ENCODE measurements at places on chromosomes 13 and 19.

DNA sequence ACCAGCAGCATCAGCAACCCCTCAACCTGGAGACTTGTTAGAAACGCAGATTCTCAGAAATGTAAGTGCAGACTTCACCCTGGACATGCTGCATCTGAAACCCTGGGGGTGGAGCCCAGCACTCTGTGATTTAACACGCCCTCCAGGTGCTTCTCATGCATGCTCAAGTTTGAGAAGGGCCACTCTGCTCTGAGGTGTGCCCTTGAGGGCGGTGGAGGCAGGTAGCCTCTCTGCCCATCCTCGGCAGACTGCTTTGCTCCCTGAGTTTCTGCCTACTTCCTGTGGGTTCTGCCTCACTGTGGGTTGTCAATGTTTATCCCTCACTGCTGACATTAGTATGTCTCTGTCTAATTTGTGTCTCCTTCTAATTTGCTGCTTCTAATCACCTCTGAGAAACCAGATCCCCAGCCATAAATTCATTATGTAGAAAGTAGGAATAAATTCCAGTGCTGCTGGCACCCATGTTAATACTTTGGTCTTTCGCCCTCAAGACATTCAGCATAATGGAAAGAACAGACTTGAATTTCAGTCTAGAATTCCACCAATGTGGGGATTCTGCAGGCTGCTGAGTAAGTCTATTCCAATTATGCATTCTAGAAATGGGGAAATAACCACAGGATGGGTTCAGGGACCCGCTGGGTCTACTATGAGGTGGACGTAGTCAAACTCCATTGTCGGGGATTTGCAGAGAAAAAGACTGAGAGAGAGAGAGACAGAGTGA, 51.3 kb upstream of the CYSLTR2 start:
- no peak for DNase-seq

DNA sequence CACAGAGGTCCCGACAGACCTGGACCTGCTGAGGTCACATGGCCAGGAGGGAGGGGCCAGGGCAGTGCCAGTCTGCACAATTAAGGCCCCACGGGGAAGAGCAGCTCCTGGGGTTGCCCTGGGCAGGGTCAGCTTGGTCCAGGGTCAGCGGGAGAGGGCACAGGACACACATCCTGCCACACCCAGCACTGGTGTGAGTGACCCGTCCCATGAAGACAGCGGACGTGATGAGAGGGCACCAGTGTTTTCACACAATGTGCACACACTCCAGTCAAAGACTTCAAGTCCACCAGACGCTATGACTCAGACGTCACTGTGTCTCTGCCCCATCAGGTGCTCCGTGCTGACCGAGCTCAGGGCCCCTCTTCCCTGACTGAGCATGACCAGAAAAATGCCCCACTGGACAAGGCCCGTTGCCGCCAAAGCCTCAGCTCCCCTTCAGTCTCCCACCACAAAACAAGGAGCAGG, 4.2 kb downstream of the TMEM259 start:
- DNase-seq, result no peak

DNA sequence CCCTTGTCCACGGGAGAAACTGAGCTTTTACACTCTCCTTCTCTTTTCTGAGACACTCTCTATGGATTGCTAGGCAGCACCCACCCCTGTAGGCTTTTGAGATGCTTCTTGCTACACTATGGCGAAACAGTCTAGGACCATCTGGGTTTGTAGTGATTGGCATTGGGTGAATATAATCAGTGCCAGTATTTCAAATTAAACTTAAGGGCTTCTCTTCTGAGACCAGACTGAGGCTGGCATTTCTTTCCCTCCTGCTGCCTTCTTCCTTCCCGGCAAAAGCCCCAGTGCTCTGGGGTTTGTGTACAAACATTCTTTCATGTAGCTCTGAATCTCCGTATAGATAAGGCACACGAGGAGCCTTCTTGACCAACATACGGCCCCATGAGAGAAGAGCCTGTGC, 276.7 kb downstream of the SLC7A1 start:
- DNase-seq, result no peak

GRCh38 chr19:57599377-57599760, 316 bp upstream of the ZNF530 start:
- DNase-seq, result no peak

DNA sequence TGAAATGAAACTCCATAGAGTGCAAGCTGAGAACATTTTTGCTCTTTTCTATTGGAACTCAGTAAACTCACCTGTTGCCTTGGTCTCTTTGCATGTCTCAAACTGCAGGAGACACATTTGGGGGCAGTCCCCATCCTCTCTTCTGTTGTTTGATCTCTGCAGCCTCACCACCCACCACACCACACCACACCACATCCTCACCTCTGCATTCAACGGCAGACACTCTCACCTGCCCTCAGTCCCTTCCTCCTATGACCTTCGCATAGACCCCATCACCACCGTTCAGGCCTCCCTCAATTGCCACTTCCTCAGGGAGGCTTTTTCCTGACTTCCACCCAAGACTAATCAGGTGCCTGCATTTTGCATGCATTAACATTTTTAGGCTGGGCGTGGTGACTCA, 14.4 kb upstream of the TPM4 start:
- DNase-seq, result no peak

DNA sequence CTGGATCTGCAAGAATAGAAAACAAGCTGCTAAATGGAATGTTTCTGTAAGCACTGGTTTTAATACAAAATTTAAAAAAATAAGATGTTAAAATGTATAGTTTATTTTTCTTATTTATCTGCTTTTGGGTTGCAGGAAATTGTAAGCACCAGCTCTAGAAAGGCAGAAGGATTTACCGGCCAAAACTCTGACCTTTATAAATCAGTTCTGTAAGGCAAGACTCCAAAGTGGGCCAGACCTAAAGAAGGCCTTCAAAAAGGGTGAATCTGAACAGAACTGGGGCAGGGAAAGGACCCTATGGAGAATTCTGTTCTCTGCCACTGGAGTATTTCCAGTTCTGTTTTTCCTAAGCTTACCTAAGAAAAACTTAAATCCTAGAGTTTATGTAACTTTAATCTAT, 19.3 kb downstream of the ZNF100 start:
- no peak for DNase-seq

DNA sequence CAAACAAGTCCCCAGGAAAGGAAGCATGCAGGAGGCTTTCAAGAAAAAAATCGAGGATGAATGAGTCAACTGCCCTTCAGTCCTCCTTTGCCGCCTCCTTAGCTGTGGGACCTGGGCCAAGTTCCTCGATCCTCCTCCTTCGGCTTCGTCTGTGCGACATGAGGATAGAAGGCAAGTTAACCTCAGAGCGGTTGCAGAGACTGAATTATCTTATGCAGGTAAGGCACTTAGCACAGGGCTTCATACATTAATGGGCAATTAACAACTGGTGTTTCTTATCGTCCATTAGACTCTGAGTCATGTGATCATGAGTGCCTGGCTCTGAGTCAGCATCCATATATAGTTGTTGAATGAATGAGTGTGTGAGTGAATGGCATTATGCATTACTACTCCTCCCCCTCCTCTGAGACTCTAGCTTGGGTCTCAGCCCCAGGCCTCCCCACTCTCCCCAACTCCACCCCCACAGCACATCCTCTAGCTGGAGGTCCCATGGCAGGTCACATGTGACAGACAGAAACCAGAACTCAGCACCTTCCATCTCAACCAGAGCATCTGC, 1.6 kb upstream of the TTC9B start:
- DNase-seq, result no peak

DNA sequence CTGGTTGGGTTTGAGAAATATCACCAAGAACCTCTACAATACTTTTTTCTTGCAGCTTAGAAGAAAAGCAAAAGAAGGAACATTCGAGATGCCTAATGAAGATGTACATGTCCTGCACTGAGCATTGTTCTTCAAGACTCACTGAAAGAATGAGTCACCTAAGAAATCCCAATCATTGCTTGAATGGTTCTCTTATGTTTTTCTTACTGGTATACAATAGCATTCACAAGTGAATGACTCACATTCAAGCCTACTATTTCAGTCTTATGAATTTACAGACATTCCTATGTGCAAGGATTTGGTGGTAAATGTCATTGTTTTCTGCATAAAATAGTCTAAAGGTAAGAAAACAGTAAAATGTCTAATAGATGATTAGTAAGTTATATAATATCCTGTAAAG, 594.6 kb downstream of the PCDH9 start:
- DNase-seq, result no peak

DNA sequence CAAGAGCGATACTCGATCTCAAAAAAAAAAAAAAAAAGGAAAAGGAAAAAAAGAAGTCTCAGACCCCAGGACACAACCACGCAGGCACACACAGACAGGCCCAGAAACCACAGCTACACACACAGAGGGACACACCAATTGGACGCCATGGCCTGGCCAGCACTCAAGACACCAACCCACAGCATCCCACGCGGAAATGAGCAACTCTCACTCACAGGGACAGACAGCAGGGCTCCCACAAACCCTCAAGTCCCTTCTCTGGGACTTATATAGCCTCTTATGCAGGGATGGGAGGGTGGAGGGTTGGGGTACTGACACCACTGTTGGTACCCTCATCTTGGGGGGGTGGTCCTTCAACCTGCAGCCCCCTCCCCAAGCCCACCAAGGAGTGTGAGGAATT, 5.9 kb downstream of the NOTCH3 start:
- DNase-seq, result no peak

DNA sequence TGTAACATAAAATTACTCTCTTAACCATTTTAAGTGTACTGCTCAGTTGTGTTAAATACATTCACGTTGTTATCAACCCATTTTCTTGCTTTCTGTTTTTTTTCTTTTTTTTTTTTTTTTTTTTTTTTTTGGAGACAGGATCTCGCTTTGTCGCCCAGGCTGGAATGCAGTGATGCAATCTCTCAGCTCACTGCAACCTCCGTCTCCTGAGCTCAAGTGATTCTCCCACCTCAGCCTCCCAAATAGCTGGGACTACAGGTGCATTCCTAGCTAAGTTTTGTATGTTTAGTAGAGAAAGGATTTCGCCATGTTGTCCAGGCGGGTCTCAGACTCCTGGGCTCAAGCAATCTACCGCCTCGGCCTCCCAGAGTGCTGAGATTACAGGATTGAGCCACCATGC, 42.5 kb upstream of the C13orf42 start:
- DNase-seq, result no peak

DNA sequence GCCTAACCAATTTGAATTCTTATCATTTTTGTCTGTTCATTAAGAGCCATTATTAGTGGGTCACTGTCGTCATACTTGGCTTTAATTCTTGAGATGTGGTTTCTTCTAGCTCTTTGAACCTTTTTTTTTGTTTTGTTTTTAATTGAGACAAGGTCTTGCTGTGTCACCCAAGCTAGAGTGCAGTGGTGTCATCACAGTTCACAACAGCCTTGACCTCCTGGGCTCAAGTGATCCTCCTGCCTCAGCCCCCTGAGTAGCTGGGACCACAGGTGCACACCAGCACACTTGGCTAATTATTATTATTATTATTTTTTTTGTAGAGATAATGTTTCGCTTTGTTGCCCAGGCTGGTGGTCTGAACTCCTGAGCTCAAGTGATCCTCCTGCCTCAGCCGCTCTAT, 25.8 kb upstream of the LDLR start:
- no peak for DNase-seq

- no peak for DNase-seq
Measured at GRCh38 chr19:58325311-58326022, 1.3 kb upstream of the ZSCAN22 start.

DNA sequence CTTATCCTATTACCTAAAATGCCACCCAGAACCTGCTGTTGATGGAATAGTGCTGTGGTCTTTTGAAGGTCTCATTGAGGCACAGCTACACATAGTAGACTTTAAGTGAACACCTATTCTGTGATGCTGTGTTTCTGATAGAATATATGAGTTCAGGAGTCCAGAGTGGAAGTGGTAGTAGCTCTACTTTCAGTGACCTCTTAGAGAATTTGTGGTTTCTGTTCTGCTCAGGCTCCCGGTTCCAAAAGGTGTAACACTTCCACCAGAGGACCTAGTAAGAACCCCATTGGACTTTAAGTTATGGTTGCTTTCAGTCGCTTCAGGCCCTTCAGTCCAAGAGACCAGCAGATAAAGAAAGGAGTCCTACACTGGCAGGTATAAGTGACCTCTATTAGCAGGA, 11.4 kb upstream of the MYCBP2 start:
- DNase-seq, result no peak

GRCh38 chr19:33558151-33558550, 36.6 kb upstream of the PEPD start:
- no peak for DNase-seq

GRCh38 chr13:99980201-99980823, 1.3 kb upstream of the ZIC2 start:
- DNase-seq, result peak; percentile 49

DNA sequence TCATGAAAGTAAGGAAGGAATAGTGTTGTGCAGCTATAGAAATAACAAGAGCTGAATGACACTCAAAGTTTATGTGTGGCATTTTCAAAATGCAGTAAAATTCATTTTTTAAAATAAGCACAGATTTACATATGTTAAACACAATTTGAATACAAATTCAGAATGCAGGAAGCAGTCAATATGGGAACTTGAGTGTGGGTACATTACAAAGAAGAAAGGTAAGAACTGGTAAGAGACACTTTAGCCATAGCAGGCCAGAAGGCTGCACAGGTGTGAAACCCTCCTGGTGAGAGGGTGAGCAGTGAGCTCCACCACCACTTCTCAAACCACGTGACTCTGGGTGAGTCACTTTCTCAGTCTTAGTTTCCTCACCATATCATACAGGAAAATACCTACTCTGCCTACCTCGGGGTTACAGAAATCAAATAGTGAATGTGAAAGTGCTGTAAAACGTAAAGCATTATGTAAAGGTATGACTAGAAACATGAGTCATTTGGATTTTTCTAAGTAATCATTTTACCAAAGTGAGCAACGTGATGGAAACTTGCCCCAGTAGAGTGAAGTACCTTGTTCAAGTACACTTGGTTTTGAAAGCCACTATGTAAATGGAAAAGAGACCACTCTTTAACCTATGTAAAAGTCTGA, 40.5 kb downstream of the USP12 start:
- DNase-seq, result no peak

DNA sequence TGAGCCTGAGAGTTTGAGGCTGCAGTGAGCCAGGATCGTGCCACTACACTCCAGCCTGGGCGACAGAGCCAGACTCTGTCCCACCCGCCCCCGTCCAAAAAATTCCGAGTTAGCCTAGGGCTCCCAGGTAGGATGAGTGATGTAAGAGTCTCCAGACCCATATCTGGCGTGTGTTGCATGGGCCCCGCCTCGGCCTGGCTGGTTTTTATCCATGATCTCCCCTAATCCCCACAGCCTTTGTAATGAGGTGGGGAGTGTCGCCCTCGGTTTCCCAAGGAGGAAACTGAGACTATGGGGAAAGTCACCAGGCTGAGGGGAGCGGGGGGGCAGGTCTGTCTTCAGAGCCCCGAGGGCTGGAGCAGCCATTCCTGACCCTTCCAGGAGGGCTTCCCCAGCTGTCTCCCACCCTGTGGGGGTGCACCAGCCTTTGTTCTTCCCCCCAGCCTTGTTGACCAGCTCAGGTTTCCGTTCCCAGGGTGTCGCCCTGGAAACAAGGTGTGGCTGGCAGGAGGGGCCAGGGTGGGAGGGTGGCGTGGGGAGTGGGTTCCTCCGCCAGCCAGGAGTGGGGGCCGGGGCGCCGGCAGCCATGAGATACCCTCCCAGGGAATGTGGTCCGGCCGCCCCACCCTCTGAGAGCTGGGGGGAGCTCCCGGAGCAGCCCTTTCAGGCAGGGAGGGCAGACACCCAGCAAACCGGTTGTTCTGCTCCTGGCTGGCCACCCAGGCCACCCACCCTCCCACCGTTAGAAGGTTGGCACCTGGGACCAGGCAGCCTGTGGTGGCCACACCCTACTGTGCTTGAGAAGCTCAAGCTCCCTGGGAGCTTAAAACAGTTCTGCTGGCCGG, 11.5 kb downstream of the MYH14 start:
- no peak for DNase-seq

Data from cerebellar nuclear complex (tissue), 1 donor.